Lower lobe of right lung (tissue), 2 donors: ENCODE measurements at places on chromosomes 6 and 20.

- DNase-seq: no peak
Observed at GRCh38 chr6:129672341-129672682, 37.7 kb downstream of the ARHGAP18 start.

DNA sequence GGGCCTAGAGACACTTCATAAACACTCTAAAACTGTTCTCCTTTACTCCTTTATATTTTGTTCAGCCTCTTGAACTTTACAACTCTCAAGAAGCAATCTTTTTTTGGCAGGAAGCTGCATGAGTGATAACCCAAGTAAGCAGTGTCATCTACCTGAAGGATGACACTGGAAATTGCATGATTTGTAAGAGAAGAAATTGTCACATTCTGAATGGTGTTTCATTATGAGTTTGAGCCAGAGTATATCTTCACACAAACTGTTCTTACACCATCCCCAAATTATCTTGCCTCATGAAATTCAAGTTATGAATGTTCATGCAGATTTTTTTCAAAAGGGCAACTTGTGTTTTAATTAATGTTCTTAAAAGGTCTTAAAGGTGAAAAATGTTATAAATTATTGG lies 799.3 kb downstream of the TBC1D32 start:
- DNase-seq: no peak

GRCh38 chr6:91482498-91482897 lies 895.6 kb upstream of the MAP3K7 start:
- DNase-seq: no peak

GRCh38 chr6:143063631-143064030 lies 2.9 kb downstream of the AIG1 start:
- DNase-seq: no peak

DNA sequence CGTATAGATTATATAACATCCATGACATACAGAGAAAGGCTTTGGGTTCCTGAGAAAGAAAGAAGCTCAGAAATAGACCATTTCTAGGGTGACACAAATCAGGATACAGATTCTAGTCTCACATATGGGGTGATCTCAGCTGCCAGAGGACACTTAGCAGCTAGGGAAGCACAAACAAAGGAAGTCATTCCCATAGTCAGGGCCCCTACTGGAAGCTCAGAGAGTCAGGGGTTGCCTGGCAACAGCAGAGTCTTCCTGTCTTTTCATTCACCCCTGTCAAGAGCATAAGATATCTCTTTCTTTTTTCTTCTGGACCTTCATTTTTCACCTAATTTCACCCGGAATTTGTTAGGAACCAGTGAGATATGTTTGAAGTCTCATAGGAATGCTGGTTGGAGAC lies 81.9 kb upstream of the IYD start:
- DNase-seq: no peak

- DNase-seq: no peak
Observed at GRCh38 chr20:10125757-10126156, 91.0 kb downstream of the ANKEF1 start.
